GM12891 (cell line): ENCODE measurements at places on chromosomes 1 and 21.

DNA sequence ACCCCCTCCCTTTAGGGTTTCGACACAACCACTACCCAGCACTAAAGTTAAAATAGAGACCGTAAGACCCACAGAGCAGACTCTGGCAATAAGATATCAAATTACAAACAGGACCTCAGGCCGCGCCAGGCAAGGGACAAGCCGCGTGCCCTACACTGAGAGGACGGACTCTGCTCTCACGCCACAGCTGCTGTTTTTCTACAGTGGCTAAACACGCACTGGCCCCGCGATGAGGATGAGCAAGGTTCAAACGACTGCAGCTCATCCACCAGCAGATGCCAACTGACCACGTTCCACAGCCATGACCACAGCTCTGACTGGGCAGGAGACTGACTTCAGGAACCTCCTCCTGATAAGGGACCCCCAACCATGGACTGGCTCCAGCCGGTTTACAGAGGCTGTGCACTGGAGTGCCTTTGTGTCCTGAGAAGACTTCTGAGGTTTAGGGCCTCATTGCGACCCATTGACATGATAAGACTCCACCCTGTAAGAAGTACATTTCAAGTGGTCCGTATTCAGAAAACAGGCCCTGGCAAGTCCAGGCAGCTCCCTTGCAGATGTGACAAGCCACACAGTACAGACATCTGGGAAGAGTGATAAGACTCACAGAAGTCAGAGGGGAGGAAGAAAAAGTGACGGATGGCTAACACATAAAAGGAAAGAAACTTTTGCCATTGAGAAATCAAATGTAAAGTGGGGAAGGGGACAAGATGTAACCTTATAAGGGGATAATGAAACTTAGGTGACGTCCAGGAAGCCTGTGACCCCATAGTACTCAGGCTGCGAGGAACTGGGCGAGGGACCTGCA is 1.5 kb upstream of the KRTAP10-6 start:
- DNase-seq: no peak

- no peak for DNase-seq
Measured at GRCh38 chr1:40651138-40651857, 14.2 kb downstream of the RIMS3 start.

DNA sequence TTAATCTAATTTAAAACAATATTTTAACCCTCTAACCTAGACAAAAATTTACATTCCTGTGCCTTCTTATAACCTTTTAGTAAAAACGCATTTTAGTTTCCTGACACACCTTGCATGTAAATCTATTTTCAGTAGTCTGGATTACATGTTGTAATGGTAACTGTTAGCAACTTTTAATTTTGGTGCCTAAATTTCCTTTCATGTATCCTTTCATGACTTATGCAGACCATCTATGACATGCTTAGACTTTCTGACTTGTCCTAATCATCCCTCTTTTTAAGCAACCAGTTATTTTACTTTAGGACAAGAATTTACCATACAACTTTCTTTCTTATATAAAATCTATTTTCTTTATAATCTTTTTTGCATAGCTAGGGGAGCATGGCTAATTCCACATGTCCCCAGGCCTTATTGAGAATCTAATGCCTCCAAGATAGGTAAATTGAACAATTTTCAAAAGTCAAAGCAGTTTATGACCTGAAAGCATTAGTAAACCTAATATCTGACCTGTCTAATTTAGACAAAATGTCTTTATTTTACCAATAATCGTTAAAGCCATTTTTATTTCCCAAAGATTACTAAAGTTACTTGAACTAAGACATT is 57.5 kb upstream of the IL12RB2 start:
- no peak for DNase-seq

DNA sequence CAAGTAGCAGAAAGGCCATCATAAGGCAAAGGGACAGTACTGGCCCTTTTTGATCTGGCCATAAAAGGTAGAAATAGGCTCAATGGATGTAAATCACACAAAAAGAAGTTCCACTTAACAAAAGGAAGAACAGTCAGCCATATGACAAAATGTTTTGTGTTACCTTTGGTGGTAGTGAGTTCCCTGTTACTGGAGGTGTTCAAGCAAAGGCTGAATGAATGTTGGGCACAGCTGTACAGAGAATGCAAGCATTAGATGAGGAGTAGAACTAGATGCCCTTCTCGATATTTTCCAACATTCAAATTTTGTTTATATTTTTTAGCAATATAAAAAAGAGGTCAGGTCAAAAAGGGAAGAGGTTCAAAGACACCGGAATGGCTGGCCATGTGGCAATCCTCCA is 20.0 kb downstream of the OLFML3 start:
- no peak for DNase-seq

- DNase-seq: no peak
Measured at GRCh38 chr1:232508130-232508701, 121.7 kb downstream of the SIPA1L2 start.

DNA sequence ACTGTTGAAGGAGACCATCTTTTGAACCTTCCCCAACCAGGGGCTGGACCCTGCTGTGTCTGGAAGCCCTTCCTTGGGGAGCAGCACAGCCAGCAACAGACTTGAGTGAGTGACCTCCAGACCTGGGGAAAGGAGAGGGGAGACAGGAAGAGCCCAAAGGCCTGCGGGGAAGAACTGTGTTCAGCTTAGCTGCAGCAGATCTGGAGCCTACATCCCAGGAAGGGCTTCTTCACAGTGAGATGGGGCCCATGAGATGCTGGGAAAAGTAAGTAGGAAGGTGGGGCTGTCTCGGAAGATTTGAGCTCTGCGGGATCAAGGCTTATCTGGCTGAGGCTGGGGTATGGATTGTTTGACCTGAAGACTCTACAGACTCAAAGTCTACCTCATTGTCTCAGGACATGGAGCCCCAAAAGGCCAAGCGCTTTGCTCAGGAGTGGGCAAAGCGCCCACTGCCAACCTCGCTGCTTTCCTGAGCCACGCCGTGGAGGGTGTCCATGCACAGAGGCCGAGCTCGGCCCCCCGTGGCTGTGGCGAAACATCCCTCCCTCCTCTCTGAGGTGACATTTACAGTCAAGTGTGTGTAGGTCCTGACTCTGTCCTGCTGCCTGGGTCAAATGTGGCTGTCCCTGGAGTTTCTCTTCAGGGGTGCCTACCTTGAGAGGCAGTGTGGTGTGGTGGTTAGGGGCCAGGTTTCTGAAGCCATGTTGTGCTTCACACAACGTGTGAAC is 24.5 kb downstream of the SPOCD1 start:
- no peak for DNase-seq

- no peak for DNase-seq
Measured at GRCh38 chr1:156384007-156384406, 15.0 kb downstream of the RHBG start.

- no peak for DNase-seq
Measured at GRCh38 chr1:39894884-39895495, 6.7 kb downstream of the MYCL start.

DNA sequence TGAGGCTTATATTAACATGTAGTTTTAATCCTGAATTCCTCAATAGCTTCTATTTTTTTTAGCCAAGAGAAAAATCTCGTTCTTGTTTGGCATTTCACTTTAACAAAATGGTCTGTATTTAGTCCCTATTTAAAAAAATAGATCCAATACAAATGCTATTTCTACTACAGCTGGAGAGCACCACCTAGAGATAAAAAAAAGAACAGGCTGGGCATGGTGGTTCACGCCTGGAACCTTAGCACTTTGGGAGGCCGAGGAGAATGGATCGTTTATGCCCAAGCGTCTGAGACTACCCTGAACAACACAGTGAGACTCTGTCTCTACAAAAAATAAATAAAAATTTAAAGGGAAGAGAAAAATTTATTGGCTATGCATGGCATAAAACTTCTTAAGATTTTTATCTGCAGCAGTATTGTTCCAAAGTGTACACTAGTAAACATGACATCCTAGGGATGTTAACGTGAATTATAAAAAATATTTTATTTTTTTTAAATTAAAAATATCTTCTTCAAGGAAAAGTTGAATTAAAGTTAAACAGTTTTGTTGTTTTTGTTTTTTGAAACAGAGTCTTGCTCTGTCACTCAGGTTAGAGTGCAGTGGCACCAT is 4.4 kb downstream of the ST7L start:
- no peak for DNase-seq

- DNase-seq: no peak
Measured at GRCh38 chr1:224739303-224739996, 123.3 kb downstream of the CNIH3 start.

GRCh38 chr1:220487297-220487820 is 40.6 kb upstream of the MARK1 start:
- DNase-seq: no peak

DNA sequence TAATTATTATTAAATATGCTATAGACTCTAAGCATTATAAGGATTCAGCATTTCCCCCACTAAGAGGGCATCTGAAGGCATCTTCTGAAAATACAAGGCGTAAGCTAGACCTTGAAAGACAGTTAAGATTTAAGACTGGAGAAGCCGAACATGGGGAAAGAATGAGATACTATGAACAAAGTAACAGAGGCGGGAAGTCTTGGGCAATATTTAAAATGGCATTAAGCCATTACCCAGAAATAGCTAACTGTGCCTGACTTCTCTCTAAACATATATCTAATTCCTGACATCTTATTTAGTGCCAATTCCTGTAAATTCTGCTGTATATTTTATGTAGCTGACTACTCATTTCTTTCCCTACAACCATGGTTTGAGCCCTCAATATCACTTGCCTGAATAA is 20.9 kb downstream of the DPH5 start:
- DNase-seq: no peak

DNA sequence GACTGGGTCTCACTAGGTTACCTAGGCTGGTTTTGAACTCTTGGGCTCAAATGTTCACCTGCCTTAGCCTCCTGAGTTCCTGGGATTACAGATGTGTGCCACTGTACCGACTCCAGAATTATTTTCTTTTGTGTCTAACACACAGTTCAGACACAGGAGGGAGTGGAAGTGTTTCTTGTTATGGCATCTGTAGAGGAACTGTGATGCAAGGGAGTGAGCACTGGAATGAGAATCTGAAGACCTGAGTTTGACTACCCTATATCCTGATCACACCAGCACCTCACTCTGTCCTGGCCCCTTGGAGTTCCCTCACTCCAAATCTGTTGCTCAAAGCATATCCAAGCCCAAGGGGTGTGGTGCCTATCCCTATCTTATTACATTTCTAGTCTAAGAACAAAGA is 15.2 kb downstream of the OPTC start:
- DNase-seq: no peak

GRCh38 chr1:59516881-59517280 is 220.0 kb downstream of the FGGY start:
- no peak for DNase-seq

- DNase-seq: no peak
Measured at GRCh38 chr1:199010492-199010891, 371.7 kb downstream of the PTPRC start.

- DNase-seq: no peak
Measured at GRCh38 chr1:192952646-192953045, 106.5 kb downstream of the UCHL5 start.

DNA sequence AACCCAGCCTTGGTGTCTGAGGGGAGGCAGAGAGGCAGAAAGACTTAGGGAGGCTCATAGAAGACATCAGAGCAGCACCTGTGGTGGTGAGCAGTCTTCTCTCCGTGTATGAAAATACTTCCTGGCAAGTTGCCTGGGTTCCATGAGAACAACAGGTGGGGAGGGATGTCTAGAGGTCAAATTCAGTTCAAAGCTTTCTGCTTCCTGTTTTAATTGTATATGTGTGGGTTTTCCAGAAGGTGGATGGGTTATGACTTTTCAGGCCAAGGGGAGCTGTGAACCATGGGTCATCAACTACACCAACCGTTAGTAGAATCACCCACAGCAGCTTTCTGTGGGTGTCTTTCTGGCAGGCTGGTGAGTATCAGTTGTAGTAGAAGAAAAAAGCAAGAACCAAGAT is 4.1 kb upstream of the FCRL2 start:
- DNase-seq: no peak

GRCh38 chr21:39315603-39316445 is 2.4 kb upstream of the BRWD1 start:
- no peak for DNase-seq

- no peak for DNase-seq
Measured at GRCh38 chr21:39799178-39799577, 54.2 kb downstream of the IGSF5 start.

- DNase-seq: no peak
Measured at GRCh38 chr1:223176437-223176836, 33.4 kb upstream of the TLR5 start.

GRCh38 chr1:14010476-14010875 is 310.5 kb downstream of the PRDM2 start:
- DNase-seq: no peak

DNA sequence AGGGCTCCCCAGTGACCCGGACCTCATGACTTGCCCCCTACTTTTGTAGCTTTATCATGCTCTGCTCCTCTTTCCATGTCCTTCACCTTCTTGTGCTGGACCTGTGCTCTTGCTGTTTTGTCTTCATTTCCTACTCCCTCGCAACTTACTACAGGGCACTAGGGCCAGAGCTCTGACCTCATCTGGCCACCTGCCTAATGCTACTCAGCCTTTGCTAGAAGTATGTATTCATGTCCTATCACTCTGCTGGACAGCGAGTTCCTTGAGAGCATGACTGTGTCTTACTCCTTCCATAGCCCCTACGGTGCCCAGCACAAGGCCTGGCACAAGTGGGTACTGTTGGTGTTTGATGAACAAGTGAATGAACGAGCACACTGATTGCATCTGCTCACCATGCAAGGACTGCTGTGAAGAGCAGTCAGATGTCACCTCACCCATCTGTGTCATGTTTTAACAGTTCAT is 1.9 kb downstream of the MTFR1L start:
- no peak for DNase-seq

DNA sequence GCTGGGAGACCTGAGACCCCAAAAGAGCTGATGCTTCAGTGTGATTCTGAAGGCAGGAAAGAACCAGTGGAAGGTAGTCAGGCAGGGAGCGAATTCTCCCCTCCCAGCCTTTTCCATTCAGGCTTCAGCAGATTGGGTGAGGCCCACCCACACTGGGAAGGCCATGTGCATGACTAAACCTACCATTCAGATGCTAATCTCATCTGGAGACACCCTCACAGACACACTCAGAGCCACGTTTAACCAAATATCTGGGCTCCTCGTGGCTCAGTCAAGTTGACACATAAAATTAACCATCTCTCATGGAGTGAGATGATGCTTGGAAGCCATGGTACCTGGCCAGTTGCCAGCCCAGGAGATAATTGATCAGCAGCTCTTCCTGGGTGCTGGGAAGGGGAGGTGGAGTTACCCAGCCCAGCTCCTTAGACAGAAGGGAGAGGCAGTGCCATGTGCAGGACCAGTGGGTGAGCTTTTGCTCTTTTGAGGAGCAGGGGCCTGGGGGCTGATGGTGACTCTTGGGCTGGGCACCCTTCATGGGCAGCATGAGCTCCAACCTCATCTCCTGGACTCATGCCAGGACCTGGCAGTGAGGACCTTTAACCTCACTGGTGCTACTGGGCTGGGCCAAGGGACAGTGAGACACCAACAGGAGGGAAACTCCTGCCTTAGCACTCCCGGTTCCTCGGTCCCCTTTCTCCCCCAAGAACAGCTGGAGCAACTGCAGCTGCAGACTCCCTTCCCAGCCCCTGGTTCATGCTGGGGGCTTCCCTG is 89.0 kb upstream of the ACTL8 start:
- no peak for DNase-seq

- DNase-seq: no peak
Measured at GRCh38 chr1:93559045-93559444, 111.1 kb downstream of the FNBP1L start.

GRCh38 chr1:201385299-201385891 is 7.9 kb upstream of the TNNT2 start:
- peak; percentile 82 for DNase-seq
